K562 (cell line): ENCODE measurements at places on chromosomes 13 and 19.

DNA sequence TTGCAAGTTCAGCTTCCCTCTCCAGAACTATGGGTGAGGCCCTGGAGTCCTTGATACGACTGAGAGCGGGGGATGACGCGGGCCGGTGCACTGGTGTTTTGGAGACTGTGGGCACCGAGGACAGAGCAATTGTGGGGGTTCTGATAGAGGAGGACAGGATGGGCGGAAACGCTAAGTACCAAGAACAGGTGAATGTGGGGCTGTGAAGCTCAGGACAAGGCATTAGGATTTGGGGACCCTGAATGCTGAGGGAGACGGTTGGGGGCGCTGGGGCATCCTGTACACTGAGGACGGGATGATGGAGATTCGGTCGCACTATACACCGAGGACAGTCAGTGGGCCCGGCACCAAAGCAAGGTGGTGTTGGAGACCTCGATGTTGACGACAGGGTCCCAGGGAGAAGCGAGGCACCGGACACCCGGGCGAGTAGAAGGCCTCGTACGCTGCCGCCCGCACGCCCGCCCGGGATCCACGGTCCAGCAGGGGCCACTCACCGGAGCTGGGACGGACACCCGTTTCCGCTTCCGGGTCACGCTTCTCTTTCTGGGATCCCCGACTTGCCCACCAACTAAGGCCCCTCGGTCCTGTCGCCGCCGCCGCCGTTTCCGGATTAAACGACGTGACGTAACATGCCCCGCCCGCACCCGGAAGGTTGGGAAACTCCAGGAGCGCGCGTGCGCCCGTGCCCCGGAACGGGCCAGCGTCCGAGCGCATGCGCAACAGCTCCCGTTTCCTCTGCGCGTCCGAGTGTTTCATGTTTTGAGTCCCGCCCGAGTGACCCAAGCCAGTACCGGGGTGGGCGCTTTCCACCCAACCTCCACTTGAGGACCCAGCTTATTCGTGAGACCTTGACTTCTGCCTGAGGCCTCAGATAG is at the start of gene CHMP2A:
TSS of gene CHMP2A (minus strand) at position 612 of the 875 bp plus-strand sequence. CDS start 893 bp downstream, outside the sequence.
- DNase-seq: peak; percentile 89

GRCh38 chr19:5935473-5936291 is 21.6 kb downstream of the CAPS start:
- DNase-seq: no peak

- DNase-seq: no peak
These were observed 126.1 kb downstream of the FGF9 start for GRCh38 chr13:21796775-21797514.

DNA sequence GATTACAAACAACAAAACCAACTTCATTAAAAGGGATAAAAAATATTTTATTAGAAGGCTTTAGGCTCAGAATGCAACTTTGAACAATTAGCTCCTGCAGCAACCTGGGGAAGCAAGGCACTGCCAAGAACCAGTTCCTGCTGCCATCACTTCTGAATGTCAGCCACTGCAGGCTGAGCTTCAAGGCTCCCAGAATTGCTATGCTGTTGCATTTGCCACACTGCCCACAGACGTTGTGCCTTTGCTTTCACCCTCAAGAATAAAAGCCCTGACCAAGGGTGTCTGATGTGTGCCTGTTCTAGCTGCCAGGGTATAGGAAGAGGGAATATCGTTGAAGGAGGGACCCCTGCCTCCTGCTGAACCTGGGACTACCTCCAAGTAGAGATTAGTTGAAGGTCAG is 238.4 kb downstream of the ITGBL1 start:
- no peak for DNase-seq

DNA sequence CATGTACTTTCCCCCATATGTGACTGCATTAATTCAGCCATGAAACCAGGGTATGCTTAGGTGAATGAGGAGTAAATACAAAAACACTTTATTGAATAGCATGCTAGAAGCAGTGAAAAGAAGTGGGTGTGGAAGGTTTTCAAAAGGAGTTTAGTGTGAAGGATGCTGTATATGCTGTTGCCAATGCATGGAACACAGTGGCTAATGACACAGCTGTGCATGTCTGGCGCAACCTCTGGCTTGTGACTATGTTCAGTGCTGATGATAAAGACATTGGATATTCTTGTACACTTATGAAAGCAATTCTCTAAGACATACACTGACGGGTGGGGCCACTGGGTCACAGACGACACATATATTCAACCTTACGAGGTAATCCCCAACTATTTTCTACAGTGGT is 55.2 kb downstream of the SOX21 start:
- no peak for DNase-seq

- peak; percentile 71 for DNase-seq
These were observed 20.4 kb upstream of the NANOS3 start for GRCh38 chr19:13856497-13856896.

DNA sequence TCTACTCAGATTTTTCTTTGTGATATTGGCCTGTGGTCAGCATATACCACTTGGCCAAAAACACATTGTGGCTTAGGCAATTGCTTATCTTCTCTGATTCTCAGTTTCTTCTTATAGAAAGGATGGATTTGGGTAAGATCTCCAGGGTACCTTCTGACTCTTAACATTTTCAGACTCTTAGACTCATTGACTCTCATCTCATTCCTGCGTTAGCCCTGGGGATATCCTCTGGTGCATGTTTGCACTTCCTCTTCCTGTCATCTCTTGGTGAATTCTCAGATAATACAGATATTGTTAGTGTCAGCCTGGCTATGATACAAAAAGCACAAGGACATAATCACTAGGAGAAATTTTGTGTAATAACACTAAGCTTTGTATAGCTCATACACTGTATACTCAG is 492.5 kb upstream of the GPC6 start:
- no peak for DNase-seq

DNA sequence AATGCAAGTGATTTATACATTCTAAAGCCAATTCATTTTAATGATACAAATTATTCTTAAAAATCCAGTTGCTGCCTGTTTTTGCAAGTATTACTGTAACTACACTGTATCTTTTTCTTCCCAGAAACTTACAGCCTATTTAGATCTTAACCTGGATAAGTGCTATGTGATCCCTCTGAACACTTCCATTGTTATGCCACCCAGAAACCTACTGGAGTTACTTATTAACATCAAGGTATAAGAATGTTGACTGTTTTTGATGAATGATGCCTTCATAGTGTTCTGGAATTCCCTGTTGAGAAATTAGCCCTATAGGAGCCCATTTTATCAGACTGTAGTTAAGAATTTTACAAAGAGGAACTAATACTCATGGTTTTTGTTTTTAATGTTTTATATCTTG is 25.0 kb downstream of the ITM2B start:
- DNase-seq: no peak

- no peak for DNase-seq
These were observed 703 bp upstream of the TPM4 start for GRCh38 chr19:16075430-16076153.

GRCh38 chr13:111611651-111612050 is 291.2 kb downstream of the TEX29 start:
- no peak for DNase-seq

GRCh38 chr13:72823724-72824123 is 41.8 kb downstream of the PIBF1 start:
- DNase-seq: no peak

GRCh38 chr13:31972453-31972852 is 59.1 kb upstream of the FRY start:
- DNase-seq: no peak

DNA sequence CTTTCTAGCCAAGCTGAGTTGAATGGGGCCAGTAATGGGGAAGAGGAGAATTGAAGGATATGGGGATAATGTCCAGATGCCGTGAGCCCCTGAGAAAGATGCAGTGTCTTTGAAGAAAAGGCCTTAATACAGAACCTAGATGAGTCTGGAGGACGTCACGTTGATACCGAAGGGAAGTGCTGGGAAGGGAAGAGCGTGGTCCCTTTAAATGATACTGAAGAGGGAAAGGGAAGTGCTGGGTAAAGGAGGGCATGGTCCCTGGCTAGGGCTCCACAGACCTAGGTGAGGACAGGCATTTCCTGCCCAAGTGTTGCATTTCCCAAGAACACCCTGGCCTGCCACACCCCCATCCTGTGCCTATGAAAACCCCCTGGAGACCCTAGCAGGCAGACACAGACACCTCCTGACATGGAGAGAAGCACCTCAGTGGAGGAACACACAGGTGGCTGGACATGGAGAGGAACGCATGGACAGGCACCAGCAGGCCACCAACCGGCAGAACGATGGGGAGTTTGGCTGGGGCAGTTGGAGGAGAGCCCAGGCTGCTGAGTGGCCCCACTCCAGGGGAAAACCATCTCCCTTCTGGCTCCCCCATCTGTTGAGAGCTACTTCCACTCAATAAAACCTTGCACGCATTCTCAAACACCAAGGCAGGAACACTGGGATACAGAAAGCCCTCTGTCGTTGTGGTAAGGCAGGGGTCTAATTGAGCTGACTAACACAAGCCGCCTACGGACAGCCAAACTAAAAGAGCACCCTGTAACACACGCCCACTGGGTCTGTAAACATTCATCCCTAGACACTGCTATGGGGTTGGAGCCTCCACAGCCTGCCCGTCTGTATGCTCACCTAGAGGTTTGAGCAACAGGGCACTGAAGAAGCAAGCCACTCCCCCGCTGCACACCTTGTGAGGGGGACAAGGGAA is 34.9 kb upstream of the POMP start:
- DNase-seq: peak; percentile 28

DNA sequence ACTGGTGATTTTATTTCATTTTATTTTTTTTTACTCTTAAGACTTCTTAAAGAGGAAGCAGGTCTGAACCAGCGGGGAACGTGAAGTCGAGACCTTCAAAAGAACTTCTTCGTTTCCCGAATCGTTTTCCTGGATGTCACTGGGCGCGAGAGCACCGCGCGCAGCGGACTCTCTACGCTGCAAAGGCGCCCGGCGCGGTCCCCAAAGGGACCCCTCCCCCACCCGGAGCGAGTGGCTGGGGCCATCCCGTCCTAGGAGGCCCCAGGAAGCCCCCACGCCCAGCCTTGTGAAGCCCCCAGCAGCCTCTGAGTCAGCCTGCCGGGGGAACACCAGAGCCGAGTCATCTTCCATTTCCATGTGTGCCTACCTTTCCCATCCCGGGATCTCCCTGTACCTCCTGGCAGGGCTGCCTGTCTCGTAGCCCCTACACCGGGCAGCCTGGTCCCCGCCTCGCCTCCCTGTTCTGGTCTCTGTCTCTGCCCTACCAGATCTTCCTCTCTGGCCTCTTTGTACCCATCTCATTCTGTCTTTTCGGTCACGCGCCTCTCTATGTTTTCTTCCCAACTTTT is 608 bp downstream of the CD70 start:
- no peak for DNase-seq

GRCh38 chr19:45553464-45553863 is 31.1 kb downstream of the OPA3 start:
- DNase-seq: no peak

DNA sequence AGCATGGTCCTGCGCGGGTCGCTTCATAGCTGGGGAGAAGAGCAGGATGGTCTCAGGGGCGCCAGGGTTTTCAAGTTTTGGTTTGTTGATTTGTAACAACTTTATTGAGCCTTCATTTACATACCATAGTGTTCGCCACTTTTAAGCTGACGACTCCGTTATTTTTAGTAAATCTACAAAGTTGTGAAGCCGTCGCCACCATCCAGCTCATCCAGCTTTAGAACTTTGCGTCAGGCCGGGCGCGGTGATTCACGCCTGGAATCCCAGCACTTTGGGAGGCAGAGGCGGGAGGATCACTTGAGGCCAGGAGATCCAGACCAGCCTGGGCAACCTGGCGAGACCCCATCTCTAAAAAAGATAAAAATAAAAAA is 404 bp downstream of the C19orf44 start:
- no peak for DNase-seq

DNA sequence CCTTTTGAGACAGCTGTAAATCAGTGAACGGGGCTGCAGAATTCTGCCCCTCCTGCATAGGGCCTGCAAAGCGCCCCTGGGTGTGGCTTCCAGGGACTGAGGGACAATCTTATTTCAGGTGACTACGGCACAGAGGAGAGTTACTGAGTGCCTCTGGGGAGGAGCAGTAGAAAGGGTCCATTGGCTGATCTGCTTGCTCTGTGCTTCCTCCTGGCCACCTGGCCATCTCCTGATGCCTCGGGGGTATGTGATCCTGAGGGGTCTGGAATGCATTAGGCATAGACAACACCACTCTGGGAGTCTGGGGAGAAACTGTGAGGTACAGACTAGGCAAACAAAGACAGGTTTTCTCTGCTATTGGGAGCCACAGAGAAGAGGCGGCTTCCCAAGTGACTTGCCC is 2.8 kb downstream of the KCTD15 start:
- DNase-seq: no peak

DNA sequence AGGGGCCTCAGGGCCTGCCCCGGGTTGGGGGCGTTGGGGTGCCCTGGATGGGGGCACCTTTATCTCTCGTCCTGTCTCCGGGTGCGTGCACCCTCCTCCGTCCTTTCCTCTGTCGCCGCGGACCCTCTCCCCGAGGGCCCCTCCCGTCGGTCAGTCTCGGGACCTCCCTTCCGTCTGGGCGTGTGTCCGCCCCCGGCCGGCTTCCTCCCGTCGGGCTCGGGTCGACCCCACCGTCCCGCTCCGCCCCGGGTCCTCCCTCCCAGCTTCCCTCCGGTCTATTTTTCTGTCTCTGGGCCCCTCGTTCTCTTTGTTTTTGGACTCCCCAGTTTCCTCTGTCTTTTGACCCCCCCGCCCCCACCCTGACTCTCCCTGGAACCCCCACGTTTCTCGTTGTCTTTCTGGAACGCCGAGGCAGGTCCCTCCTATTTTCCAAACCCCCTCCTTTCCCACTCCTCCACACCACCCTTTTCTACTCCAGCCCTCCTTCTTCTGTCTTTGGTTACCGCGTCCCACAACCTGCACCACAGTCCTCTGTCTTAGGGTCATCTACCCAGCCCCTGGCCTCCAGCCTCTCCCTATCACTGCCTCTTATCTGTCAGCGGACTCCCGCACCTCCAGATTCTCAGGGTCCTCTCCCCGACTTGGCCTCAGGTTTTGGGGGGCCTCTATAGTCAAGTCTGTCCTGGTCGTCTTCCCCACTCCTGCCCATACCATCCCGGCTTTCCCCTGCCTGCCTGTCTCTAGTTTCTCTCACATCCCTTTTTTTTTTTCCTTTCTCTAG is 757 bp downstream of the EGLN2 start:
- DNase-seq: peak; percentile 73

DNA sequence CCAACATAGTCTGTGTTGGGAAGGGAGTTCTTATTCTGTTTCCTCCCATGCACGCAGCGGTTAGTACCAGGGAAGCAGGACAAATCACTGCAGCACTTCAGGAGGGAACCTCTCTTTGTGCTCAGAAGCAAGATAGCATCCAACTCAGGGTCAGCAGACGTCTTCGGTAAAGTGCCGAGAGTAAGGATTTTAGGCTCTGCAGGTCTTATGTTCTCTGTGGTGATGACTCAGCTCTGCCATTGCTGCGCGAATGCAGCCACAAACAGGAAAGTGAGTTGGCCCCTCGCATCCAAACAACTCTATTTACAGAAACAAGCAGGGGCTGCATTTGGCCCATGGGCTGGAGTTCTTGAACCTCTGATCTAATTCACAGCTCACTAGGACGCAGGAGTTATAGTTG is 122.1 kb upstream of the SPATA13 start:
- DNase-seq: no peak

GRCh38 chr13:46947425-46948191 is 50.8 kb upstream of the HTR2A start:
- DNase-seq: no peak
